Central memory CD4-positive, alpha-beta T cell (primary cell): ENCODE measurements at places on chromosomes 6 and 20.
A peak's percentile ranks its signal among the peaks of the same experiment; 100 is the strongest.

- no peak for DNase-seq
Observed at GRCh38 chr20:10609276-10609675, 64.5 kb downstream of the JAG1 start.

- DNase-seq: peak; percentile 29
Observed at GRCh38 chr6:34044945-34045595, 100.8 kb downstream of the GRM4 start.

DNA sequence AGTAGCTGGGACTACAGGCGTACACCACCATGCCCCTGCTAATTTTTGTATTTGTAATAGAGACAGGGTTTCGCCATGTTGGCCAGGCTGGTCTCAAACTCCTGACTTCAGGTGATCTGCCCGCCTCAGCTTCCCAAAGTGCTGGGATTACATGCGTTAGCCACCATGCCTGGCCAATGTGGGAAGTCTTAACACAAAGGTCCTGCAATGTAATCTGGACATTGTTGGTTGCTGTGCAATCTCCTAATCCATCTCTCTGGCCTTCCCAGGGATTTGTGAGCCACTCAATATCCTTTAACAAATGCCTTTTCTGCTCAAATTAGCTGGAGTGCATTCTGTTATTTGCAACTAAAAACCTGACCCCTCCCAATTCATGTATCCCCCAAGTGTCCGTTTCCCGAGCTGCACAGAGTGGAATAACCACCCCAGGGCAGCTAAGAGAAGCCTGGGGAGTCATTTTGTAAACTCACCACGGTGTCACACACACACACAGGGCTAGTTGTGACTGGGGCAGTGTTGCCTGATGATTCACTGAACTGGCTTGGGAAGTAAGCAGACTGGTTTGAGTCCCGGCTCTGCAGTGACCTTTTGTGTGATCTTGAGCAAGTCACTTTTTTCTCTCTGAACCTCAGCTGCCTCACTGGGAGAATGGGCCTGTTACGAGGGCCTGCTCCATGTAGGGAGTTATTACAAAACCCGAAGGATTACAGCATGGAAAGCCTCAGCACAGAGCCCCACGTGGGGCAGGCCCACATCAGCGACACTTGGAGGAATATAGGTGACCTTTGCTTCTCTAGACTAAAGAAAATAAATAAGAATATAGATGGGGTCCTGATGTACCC is 152.3 kb downstream of the ZMYND8 start:
- DNase-seq: no peak

GRCh38 chr20:42475773-42476172 is 713.9 kb downstream of the PTPRT start:
- no peak for DNase-seq

DNA sequence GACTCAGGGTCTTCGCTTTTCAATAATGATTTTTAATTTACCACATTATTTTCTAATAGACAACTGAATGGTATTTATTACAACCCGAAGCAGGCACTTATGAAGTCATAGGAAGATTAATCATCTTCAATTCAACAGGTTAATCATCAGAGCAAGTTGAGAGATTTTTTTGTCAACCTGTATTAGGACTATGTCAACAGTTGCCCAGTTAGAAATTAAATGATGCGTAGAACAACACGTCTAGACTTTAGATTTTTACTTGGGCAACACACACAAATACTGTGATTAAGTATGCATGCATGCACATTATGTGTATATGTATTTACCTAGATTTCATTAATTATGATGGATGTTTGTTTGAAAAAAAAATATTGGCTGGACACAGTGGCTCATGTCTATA is 4.3 kb downstream of the ILRUN start:
- DNase-seq: no peak

GRCh38 chr6:90691823-90692222 is 105.0 kb upstream of the MAP3K7 start:
- DNase-seq: no peak

DNA sequence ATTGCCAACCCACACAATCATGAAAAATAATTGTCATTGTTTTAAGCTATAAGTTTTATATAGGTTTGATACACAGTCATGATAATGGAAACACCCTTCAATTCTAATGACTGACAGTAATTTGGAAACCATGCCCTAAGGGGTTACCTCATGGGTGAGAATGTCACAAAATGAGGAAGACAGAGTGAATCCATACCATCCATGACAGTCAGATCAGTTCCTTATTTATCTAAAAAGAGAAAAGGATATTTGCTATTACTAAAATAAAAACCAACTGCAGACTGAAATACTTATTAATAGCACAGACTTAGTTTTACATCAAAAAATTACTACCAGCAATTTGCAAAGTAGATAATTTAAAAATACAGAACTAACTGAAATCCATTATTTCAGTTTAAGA is 437.8 kb downstream of the UTRN start:
- DNase-seq: no peak

DNA sequence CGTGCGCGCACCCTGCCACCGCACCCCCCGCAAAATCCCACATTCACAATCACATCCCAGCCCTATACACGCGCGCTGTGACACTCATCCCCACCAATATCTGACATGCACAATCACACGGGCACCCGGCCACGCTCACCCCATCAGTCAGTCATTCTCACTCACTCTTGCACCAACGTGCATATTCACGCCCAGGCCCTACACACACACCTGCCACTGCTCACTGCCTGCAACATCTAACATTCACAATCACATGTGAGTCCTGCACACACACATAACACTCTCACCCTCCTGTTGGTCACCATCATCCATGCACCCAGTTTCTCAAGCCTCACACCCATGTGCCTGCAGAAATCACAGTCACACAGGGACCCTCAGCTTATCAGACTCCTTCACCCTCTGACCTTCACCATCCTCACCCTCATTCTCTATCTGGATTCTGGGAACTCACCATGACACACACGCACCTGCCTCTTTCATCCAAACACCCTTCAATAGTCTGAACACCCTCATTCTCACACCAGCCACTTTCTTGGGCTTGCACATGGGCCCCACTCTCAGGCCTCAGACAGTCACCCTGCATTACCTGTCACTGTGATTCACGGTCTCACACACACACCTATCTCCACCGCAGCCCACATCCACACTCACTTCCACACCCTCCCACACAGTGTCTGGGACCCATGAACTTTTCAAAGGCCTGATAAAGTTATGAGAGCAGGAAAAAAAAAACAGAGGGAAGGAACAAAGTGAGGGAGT is 748 bp upstream of the ATP9A start:
- DNase-seq: no peak

DNA sequence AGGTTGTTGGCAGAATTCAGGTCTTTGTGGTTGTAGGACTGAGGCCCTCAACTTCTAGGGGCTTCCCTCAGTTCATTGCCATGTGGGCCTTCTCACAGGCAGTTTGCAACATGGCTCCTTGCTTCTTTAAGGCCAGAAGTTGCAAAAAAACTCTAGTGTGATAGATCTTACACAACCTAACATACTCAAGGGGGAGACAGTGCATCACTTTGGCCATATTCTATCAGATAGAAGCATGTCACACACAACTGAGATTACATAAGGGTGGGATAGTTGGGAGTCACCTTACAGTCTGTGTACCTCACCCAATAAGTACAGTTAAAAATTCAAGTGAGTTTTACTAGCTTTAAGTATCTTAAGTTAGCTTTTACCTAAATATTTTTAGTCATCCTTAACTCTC is 1.6 kb downstream of the SIRPD start:
- peak; percentile 26 for DNase-seq

GRCh38 chr6:13359287-13359686 is 30.9 kb upstream of the TBC1D7 start:
- DNase-seq: no peak

- DNase-seq: no peak
Observed at GRCh38 chr6:64520050-64520449, 884.4 kb downstream of the PHF3 start.

GRCh38 chr20:56368351-56369134 is 9.8 kb downstream of the FAM210B start:
- no peak for DNase-seq

DNA sequence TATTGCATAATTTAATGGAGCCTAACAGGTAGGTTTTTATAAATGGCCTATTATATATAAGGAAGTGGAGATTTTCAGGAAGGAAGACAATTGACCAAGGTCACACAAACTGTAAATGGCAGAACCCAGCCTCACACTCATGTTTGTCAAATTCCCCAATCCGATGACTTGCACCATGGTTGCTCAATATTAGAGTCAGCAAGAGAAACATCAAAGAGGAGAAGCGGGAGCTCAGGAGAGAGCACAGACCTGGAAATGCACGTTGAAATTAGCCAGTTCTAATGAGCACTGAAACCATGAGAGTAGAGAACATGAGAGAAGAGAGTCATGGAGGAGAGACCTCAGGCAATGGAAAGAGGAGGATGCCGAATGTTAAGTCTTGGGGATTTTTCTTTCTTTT is 13.5 kb upstream of the MLIP start:
- DNase-seq: no peak
